Body of pancreas (tissue), 4 donors: ENCODE measurements at places on chromosomes 12 and 14. TPM values are rescaled to one million over a fixed set of nuclear protein-coding genes. Genes with fewer than 3 reads are reported as not detected.
A peak's percentile ranks its signal among the peaks of the same experiment; 100 is the strongest.

- H3K27me3 ChIP-seq, result no peaks in the 10 kb centered on the region
- peak; percentile 45 for DNase-seq
- H3K36me3 ChIP-seq, result no peaks in the 10 kb centered on the region
- peaks cover 44% of the 10 kb centered on the region for H3K4me1 ChIP-seq
These were observed 153.9 kb downstream of the PRKCH start for GRCh38 chr14:61475316-61475715.

LTB4R gene
- 3.6 TPM for total RNA-seq

NTF3 gene
- total RNA-seq, result not detected

C12orf57 gene
- 219 TPM for total RNA-seq

DNA sequence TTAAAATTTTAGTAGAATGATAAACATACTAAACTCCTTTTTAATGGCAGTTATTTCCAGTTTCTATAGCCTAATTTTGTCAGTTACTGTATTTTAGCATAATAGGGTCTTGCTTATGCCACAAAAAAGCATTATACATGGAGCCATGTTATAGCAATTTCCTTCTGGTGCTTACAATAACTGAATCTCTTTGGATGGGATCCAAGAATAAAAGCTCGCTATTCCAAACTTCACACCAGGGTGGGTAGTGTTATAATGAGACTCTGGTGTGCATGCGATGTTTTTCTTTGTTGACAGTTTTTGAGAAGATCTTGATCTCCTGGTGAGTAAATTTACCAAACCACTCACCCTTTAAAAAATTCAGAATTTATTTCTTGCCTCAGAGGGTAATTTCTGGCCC is 90.4 kb upstream of the CCDC91 start:
- no peak for DNase-seq
- H3K27me3 ChIP-seq, result no peaks in the 10 kb centered on the region
- no peaks in the 10 kb centered on the region for H3K36me3 ChIP-seq
- H3K4me1 ChIP-seq, result peaks cover 15% of the 10 kb centered on the region
- H3K27ac ChIP-seq, result no peak overlapping the region
- no peak overlapping the region for H3K4me3 ChIP-seq

- H3K4me3 ChIP-seq, result no peak overlapping the region
- H3K27me3 ChIP-seq, result no peaks in the 10 kb centered on the region
- H3K27ac ChIP-seq, result no peak overlapping the region
- H3K36me3 ChIP-seq, result no peaks in the 10 kb centered on the region
- H3K4me1 ChIP-seq, result no peaks in the 10 kb centered on the region
These were observed 123.7 kb upstream of the NTF3 start for GRCh38 chr12:5308216-5308615.

DNA sequence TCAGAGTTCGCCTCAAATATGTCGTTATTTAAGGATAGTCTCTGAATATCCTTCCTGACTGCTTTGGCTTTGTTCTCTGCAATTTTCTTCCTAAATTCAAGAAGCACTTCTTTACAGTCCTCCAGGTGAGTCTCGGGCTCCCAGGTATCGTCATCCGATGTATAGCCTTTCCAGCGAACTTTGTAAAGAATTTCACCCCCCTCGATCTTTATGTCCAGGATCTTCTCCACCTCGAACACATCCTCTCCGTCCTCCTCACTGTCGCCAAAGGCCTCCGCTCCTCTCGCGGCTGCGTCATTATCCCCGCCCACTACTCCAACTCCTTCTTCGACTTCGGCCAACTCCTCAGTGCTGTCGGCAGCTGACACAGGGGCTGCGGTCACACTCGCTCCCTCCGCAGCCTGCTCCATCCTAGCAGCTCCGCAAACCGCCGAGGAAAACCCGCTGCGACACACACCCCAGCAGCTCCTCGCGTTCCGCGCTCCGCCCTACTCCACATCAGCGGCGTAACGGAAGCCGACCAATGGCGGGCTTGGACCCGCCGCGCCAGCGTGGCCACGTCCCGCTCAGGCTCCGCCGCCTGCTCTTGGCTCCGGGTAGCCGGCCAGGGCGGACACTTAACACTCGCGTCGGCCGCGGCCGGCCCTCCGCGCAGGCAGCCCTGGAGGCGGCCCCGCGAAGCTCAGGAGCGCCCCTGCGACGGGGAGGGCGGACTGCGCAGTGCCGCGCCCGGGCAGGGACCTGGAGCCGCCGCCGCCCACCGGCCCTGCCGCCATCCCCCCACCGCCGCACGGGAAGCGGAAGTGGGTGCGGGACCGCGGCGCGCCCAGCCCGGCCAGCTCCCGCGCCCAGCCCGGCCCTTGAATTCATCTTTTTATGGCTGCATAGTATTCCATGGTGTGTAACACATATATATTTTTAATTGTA is 4.1 kb downstream of the CD163L1 start:
- DNase-seq, result peak; percentile 57
- no peak overlapping the region for H3K27ac ChIP-seq
- no peaks in the 10 kb centered on the region for H3K27me3 ChIP-seq
- H3K4me3 ChIP-seq, result no peak overlapping the region
- no peaks in the 10 kb centered on the region for H3K4me1 ChIP-seq

DNA sequence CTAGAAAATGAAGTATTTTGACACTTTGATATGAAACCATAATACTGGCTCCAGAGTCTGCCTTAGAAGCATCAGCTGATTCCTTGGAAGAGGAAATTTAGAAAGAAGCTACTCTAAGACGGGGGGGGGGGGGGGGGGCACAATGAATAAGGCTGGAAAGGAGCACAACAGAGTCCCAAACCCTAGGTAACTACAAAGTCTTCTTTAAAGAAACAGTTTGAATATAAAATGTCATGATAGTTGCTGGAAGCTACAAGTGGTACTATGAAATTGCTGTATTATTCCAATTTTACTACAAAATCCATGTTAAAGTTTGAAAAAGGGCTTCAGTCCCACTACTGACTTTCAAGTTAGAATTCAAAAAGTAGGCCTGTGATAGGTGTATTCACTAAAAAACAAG is 31.6 kb downstream of the CDK17 start:
- no peak overlapping the region for H3K4me3 ChIP-seq
- H3K27me3 ChIP-seq, result no peaks in the 10 kb centered on the region
- no peak overlapping the region for H3K27ac ChIP-seq
- no peak for DNase-seq
- H3K4me1 ChIP-seq, result peaks cover 24% of the 10 kb centered on the region

LIN7A gene
- 0.66 TPM for total RNA-seq

KLHDC1 gene
- 8.6 TPM for total RNA-seq

DNA sequence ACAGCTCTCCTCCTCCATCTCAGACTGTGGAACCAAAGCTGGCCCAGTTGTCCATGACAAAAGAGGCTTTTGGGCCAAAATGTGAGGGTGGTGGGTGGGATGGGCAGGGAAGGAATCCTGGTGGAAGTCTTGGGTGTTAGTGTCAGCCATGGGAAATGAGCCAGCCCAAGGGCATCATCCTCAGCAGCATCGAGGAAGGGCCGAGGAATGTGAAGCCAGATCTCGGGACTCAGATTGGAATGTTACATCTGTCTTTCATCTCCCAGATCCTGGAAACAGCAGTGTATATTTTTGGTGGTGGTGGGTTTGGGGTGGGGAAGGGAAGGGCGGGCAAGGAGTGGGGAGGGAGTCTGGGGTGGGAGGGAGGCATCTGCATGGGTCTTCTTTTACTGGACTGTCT is 11.8 kb upstream of the TAMALIN start:
- no peaks in the 10 kb centered on the region for H3K4me1 ChIP-seq
- H3K4me3 ChIP-seq, result no peak overlapping the region
- H3K27me3 ChIP-seq, result no peaks in the 10 kb centered on the region
- DNase-seq, result no peak

KLHDC2 gene
- total RNA-seq, result 38.6 TPM

DNA sequence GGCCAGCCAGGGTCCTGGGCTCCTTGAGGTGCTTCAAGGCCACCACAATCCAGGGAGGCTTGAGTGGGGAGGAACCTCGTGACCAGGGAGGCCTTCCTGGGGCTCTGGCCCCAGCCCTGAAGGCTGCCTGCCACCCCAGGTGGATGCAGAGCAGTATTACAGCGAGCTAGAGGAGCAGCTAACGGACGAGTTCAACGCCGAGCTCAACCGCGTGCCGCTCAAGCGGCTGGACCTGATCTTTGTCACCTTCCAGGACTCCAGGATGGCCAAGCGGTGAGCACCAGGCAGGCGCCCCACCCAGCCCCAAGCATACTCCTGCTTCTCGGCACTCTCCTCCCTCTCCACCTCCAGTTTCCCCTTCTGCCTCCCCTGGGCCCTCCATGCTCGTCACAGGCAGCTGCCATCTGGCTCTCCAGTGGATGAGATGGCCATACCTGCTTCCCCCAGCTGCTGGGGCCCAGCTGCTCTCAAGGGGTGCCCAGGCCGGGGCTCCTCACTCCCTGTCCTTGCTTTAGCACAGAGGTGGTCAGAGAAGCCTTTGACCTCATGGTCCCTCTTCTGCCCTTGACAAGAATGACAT is 30.6 kb downstream of the NGB start:
- H3K27me3 ChIP-seq, result no peaks in the 10 kb centered on the region
- no peaks in the 10 kb centered on the region for H3K4me1 ChIP-seq

GRCh38 chr12:91441246-91441645 is 258.6 kb upstream of the DCN start:
- H3K4me3 ChIP-seq, result no peak overlapping the region
- no peak overlapping the region for H3K27ac ChIP-seq
- no peaks in the 10 kb centered on the region for H3K4me1 ChIP-seq
- H3K27me3 ChIP-seq, result no peaks in the 10 kb centered on the region
- no peaks in the 10 kb centered on the region for H3K36me3 ChIP-seq
- DNase-seq, result no peak

GRCh38 chr12:58359084-58359483 is 417.7 kb downstream of the ATP23 start:
- H3K4me3 ChIP-seq, result no peak overlapping the region
- DNase-seq, result no peak
- H3K27ac ChIP-seq, result no peak overlapping the region
- H3K27me3 ChIP-seq, result no peaks in the 10 kb centered on the region

GRCh38 chr14:61841145-61841544 is 78.9 kb downstream of the SNAPC1 start:
- no peak overlapping the region for H3K4me3 ChIP-seq
- H3K4me1 ChIP-seq, result no peaks in the 10 kb centered on the region
- no peaks in the 10 kb centered on the region for H3K36me3 ChIP-seq
- no peak overlapping the region for H3K27ac ChIP-seq

PTPRQ gene
- total RNA-seq, result 0.66 TPM

- peak; percentile 24 for DNase-seq
- H3K36me3 ChIP-seq, result no peaks in the 10 kb centered on the region
- H3K27me3 ChIP-seq, result no peaks in the 10 kb centered on the region
- peaks cover 29% of the 10 kb centered on the region for H3K4me1 ChIP-seq
- no peak overlapping the region for H3K27ac ChIP-seq
These were observed 527 bp downstream of the CAMKK2 start for GRCh38 chr12:121295746-121296617.

SERPINA1 gene
- 86.4 TPM for total RNA-seq

DNA sequence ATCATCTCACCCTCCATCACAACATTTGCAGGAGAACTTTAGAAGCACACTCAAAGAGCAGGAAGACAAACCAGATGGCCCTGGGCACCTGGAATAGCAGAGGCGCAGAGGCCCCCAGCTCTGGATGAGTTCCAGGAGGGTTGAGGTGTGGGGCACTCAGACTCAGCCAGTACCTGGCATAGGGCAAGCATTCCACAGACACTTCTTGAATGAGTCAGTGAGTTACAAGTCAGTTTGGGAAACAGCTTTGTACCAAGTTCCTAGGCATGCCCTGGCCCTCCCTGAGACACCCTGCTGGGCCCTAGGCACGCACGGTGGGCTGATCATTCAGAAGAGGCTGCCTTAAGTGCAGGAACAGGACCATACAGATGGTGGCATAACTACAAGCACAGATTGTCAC is 54.3 kb downstream of the MAP3K9 start:
- no peaks in the 10 kb centered on the region for H3K27me3 ChIP-seq
- H3K4me3 ChIP-seq, result no peak overlapping the region
- peak; percentile 54 for DNase-seq
- H3K4me1 ChIP-seq, result peaks cover 40% of the 10 kb centered on the region

NEUROD4 gene
- total RNA-seq, result not detected

GRCh38 chr14:103880348-103881267 is 33.2 kb upstream of the PPP1R13B start:
- peak overlapping the region; percentile 97 for H3K27ac ChIP-seq
- H3K36me3 ChIP-seq, result no peaks in the 10 kb centered on the region
- H3K27me3 ChIP-seq, result no peaks in the 10 kb centered on the region

GRCh38 chr12:6608592-6609281 is 1.6 kb upstream of the CHD4 start:
- DNase-seq, result peak; percentile 40
- no peaks in the 10 kb centered on the region for H3K36me3 ChIP-seq
- no peak overlapping the region for H3K4me3 ChIP-seq

CCDC196 gene
- total RNA-seq, result 3.4 TPM

DNA sequence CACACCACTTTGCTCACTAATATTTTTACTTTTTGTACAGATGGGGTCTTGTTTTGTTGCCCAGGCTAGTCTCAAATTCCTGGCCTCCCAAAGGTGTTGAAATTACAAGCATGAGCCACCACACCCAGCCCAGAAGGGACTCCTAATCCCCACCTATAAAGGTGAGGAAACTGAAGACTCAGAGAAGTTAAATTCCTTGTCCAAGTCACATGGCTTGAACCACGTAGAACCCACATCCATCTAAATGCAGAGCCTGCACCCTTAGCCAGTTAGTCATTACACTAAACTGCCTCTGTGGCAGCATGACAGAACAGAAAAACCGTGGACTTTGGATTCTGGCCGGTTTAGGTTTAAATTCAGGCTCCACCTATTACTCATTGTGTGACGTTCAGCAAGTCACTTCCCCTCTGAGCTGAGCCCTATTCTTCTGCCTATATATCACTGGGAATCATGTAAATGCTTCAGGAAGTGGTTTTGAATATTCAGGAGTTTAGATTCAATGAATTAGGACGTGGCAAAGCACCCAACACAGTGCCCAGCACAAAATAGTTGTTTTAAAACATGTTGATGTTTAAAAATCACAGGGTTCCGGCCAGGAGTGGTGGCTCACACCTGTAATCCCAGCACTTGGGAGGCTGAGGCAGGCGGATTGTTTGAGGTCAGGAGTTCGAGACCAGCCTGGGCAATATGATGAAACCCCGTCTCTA is 3.0 kb upstream of the CORO1C start:
- H3K4me3 ChIP-seq, result no peak overlapping the region
- peak overlapping the region; percentile 50 for H3K27ac ChIP-seq
- DNase-seq, result peak; percentile 80
- H3K4me1 ChIP-seq, result peaks cover 26% of the 10 kb centered on the region
- no peaks in the 10 kb centered on the region for H3K27me3 ChIP-seq
- H3K36me3 ChIP-seq, result no peaks in the 10 kb centered on the region

DNA sequence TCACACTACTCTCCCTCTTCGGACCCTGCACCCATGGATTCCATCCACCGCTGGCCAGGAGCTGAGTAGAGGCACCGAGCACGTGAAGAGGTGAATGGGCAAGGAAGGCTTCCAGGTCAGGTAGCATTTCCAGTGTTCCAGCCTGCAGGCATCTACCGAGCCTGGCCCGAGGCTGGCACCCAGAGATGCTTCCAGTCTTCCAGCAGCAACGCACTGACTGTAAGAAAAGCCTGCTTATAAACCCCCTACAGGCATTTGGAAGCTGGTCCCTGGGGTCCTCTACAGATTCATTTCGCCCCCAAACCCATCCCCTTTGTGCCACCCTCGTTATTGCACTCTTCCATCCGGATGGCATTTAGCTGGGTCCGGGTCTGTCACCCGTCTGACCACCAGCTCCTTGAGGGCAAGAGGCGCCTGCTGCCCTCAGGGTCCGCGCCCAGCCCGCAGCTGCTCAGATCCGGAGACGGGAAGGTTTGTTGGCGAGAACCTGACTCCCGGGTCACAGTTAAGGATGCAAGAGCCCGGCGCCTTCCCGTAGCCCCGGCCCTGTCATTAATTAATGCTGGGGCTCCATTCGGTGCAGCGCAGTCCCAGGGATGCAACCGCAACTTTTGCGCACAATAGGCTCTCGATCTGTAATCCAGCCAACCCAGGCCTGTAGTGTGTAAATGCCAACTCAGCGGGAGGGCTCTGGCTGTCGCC is 614 bp upstream of the MARK3 start:
- H3K4me1 ChIP-seq, result peaks cover 25% of the 10 kb centered on the region
- DNase-seq, result no peak
- H3K36me3 ChIP-seq, result no peaks in the 10 kb centered on the region
- no peaks in the 10 kb centered on the region for H3K27me3 ChIP-seq
